ENCODE measurements at places on chromosomes 1 and 21.
A peak's percentile ranks its signal among the peaks of the same experiment; 100 is the strongest.

- no peak for DNase-seq
These were observed 135.8 kb upstream of the B3GALT2 start for GRCh38 chr1:193322211-193322610.

DNA sequence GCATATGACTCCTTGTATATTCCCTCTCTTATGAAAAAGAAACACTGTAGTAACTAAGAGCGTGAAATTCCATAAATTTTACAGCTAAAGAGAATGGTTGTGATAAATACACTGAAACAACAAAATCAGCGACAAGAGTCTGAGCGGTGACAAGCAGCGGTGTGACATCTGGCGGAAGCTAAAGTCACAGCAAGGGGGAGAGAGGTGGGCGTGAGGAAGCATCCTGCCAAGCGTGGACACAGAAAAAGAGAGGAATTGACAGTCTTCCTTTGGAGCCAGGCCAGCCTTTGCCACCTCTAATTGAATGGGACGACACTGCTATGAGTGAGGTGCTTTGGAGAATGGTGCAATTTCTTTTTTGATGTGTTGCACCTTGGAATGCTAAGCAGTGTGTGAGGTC lies 25.9 kb downstream of the PSMB2 start:
- DNase-seq: no peak

GRCh38 chr1:232891071-232891470 lies 59.3 kb upstream of the NTPCR start:
- no peak for DNase-seq

DNA sequence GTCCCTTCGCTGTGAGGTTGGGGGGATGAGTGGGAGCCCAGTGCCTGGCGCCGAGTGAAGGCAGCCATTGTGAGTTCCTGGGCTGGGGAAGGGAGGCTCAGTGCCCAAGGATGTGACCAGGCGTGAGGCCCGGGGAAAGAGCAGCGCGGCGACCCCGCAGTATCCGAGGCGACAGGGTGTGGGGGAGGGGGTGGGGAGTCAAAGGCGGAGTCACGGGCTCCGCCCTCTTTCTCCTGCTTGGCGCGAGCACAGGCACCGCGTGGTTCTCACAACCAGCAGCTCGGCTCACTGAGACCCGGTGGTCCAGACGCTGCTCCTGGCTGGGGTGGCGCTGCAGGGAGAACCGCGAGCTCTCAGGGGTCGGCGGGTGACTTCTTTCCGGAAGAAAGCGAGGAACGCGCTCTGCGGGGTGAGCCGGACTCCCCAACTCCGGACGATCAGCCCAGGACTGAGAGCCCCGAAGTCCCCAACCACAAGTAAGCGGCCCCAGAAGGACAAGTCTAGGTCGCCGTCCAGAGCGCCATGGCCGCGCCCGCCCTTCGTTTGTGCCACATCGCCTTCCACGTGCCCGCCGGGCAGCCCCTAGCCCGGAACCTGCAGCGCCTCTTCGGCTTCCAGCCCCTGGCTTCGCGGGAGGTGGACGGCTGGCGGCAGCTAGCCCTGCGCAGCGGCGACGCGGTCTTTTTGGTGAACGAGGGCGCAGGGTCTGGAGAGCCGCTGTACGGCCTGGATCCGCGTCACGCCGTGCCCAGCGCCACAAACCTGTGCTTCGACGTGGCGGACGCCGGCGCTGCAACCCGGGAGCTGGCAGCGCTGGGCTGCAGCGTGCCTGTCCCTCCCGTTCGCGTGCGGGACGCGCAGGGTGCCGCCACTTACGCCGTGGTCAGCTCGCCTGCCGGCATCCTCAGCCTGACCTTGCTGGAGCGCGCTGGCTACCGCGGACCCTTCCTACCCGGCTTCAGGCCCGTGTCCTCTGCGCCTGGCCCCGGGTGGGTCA lies at the start of gene HPDL:
Gene HPDL (plus strand): TSS at position 269 of the 997 bp plus-strand sequence. CDS start 254 bp downstream, at position 523.
- DNase-seq: no peak

- no peak for DNase-seq
These were observed 1.7 kb downstream of the CFAP74 start for GRCh38 chr1:2001773-2002411.

GRCh38 chr1:32878183-32878582 lies 7.5 kb upstream of the FNDC5 start:
- DNase-seq: peak; percentile 55

- DNase-seq: no peak
These were observed 68.0 kb upstream of the ACTL8 start for GRCh38 chr1:17687145-17687544.

- DNase-seq: no peak
These were observed 349.4 kb downstream of the DUSP10 start for GRCh38 chr1:221392453-221392852.

All from coronary artery (tissue), 2 donors.